NCI-H524 (cell line): ENCODE measurements at places on chromosomes 2 and 18.

DNA sequence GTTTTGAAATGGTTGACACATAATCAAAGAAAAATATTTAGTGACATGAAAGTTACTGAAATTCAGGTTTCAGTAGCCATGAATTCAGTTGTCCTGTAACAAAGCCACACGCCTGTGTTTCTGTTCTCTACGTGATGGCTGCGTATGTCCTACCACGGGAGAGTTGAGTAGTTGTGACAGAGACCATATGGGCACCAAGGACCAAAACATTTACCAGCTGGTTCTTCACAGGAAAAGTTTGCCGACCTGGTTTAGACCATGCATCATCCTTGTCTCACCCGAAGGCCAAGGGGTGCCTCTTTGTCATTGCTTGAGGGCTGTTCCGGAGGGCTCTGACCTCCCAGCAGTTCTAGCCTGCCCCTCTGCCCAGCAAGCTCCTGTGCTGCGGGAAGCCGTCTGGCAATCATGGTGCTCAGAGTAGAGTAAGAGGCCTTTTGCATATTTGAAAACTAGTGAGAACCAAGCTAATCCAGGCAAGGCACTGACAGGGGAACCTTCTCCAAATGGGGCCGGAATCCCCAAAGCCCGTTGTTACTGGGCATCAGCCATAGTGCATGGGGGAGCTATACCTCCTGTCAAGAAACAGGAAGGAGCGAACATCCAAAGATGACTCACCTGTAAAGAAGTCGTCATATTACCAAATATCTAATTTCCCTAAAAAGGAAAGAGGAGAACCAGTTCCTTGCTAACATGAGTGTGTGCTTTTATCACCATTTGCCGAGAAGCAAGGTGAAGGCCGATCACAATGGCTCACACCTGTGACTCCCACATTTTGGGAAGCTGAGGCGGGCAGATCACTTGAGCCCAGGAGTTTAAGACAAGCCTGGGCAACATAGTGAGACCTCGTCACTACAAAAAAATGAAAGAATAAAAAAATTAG, 92.6 kb upstream of the RAB12 start:
- DNase-seq, result no peak

DNA sequence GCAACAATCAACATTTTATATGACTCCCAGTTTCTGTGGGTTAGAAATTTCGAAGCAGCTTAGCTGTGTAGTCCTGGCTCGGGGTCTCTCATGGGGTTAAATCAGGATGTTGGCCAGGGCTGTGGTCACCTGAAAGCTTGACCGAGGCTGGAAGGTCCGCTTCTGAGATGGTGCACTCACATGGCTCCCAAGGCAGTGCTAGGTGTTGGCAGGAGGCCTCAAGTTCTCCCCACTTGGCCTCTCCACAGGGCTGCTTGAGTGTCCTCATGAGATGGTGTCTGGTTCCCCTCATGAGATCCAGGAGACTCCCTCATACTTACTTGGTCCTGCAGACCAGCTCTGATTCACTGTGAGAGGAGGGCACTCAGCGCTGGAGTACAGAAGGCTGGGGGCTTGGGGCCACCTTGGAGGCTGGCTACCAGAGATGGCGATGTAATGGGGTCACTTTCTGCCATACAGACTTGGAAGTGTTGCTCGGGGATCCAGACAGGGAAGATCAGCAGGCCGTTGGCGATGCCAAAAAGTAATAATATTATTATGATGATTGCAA, 98.8 kb downstream of the INHBB start:
- DNase-seq, result no peak

DNA sequence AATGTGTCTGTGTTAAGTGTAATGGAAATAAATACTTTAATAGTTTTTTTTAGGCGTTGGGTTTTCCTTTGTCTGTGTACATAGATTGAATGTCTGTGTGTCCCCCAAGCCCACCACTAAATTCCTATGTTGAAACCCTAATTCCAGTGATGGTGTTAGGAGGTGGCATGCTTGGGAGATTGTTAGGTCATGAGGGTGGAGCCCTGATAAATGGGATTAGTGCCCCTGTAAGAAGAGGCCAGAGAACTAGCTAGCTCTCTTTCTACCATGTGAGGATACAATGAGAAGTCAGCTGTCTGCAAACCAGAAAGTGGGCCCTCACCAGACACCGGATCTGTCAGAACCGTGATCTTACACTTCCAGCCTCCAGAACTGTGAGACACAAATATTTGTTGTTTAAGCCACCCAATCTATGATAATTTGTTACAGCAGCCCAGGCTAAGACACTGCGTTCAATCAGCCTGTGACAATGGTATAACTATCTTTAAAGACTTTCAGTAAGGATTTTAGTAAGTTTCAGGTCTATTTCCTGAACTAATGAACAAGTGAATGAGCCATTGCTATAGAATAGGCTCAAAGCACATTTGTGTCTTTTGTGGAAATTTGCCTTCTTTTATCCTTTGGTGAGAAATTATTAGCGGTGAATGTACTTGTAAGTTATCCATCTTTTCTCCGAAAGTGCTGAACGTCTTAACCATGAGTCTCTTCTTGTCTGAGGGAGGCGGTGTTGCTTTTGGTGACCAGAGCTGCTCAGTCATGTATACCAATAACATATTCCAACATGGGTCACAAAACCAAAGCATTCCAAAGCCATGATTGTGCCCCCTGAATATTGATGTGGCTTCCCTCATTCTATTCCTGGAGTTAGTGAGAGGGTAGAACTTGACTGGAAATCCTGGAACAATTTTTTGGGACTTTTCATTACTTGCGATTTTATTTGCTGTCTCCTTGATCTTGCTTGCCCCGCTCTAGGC, 29.6 kb upstream of the IL1R1 start:
- no peak for DNase-seq

DNA sequence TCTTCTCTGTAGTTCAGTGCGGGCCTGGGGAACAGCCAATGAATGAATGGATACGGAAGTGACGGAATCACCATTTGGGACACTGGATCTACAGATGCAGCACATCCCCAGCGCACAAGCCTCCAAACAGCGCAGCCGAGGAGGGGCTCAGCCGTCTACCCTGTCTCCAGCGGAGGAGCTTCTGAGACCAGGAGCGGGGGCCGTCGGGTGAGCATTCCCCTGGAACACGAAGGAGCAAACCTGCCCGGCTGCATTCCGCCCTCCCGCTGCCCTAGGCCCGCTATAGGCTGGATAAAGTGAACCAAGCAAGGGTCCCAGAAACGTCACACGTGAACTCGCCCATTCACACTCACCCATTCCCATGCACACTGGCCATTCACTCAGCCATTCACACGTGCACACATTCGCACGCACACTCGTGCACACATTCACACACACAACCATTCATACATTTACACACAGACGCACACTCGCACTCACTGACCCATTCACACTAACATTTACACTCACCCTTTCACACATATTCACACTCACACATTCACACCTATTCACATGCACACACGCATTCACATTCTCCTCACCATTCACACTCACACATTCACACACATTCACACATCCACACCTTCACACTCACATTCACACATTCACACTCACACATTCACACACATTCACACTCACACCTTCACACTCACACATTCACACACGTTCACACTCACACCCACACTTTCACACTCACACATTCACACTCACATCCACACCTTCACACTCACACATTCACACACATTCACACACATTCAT, 63.4 kb downstream of the BIN1 start:
- no peak for DNase-seq

DNA sequence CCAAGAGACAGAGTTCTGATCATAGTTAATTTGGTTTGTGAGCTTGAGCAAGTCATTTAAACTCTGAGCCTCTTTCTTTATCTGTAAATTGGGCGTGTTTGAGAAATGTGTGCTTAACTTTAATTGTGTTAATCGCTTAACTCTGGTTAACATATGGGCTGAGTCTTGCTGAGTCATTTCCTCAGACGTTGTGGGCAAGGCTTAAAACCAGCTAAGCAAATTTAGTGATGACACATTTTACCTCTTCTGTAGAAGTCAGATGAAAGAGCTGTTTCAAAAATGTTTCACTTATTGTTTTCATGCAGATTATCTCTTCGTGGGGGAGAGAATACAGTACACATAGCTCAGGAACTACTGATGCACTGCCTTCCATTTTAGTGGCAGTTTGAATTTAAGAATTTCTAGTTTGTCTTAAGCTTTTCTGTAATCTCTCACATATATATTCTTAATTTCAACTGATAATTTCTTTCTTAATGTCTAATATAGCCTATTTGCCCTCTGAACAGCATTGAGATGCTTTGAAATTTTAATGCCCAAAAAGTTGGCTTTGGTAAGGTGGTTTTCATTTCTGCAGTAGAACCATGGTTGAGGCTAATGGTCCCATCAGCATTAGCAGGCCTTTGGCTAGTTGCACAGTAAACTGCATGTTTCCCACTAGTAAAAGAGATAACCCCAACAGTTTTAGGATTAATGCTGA, 34.9 kb downstream of the RAB10 start:
- peak; percentile 18 for DNase-seq

DNA sequence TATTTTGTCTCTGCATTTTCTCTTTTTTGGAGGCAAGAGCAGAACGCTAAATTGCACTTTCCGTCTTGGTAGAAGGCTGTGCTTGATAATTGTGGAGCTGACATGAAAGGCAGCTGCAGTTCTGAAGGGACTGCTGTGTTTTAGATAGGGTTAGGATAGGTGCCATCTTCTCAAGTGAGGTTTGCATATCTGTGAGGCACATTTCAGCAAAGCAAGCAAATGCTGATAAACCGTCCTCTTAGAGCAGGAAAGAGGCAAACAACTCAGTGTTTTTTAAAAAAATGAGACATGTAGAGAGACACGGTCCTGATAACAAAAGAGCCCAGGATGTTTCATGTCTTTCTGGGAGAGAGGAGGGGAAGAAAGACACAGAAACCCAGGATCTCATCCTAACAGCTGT, 217.7 kb downstream of the SOCS6 start:
- DNase-seq, result no peak

GRCh38 chr2:161915121-161915520, 158.9 kb downstream of the DPP4 start:
- no peak for DNase-seq

GRCh38 chr2:235868224-235868623, 300.0 kb downstream of the GBX2 start:
- DNase-seq, result no peak

DNA sequence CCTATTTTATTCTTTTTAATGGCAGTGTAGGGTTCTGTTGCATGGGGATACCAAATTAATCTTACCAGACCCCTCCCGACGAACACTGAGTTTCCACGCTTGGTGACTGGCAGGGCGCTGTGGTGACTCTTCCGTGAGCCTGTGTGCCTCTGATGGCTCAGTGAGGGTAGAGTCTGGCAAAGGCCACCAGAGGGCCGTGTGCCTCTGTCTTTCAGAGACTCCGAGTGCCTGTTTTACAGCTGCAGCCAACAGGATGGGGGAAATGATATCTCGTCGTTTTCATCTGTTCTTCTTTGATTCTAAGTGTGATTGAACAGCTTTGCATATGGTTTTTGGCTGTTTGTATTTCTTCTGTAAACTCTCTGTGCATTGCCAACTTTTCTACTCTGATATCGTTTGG, 99.8 kb downstream of the ZNF236 start:
- peak; percentile 56 for DNase-seq

- DNase-seq, result no peak
Observed at GRCh38 chr2:197010200-197011020, 83.9 kb upstream of the PGAP1 start.

DNA sequence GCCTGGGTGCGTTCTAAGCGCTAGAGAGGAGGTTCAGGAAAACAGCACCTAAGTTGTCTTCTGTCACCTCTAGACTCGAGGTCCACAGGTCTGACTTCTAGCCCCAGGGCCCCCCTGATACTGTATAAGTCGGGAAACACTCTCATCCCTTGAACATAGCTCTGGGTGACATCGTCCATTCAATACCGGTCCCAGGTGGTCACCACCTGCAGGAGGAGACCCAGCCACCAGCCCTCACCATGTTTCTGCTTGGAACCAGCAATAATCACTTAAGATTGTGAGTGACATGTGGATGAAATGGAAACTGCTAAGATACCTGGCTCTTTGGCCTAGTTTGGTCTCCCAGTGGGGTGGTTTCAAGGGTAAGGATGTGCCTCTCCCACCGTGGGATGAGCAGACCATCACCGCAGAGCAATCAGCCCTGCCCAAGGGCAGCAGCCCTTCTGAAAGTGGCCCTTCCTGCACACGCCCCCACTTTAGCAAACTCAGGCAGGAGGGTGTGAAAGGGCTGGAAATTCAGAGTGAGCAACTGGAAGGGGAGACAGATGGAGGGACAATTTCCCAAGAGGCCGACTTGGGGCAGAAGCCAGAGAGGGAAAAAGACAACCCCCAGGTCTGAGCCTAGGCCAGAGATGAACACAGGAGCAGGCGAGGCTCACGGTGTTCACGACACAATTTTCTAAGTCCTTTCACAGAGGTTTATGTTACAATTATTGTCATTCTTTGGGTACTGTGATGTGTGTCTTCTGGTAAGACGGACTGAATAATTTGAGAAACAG, 95.2 kb downstream of the ZNF516 start:
- DNase-seq, result peak; percentile 41

DNA sequence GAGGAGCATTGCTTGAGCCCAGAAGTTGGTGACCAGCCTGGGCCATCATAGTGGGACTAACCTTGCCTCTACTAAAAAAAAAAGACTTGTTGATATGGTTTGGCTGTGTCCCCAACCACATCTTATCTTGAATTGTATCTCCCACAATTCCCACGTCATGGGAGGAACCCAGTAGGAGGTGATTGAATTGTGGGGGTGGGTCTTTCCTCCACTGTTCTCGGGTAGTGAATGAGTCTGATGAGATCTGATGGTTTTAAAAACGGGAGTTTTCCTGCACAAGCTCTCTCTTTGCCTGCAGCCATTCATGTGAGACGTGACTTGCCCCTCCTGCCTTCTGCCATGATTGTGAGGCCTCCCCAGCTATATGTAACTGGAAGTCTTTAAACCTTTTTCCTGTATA, 47.0 kb downstream of the PROC start:
- DNase-seq, result no peak

DNA sequence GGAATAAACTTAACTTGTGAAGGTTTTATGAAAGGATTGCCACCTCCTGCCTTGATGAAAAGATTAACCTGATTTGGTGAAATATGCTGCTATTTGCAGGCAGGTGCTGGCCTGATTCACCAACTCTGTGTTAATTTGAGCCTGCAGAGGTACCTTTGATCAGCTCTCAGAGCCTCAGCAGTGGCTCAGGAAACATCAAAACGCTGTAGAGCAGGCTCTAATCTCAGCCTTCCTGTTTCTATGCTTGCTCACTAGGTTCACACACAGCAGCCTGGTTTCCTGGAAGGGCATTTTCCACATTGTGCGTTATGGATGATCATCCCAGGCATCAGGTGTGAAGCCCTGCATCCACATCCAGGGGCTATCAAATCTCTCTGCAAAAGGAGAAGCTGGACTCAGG, 16.9 kb downstream of the TGIF1 start:
- no peak for DNase-seq

DNA sequence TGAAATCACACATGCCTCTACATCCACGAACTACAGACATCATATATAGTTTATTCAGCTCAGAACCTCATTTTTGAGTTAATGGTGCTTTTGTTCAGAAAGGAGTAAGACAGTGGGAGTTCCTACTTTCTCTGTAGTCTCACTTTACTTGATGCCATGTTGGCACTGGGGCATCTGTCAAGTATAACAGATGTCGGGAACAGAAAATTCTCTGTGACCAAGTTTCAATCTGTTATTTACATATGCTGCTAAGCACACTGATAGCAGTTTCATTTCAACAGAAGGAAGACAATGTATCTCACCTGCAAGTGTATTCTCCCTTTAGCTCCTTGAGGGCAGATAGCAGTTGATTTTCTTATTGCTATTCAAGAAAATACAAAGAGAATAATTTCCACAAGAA, 774.1 kb downstream of the METTL4 start:
- peak; percentile 84 for DNase-seq

GRCh38 chr2:34112161-34112560, 513.1 kb upstream of the FAM98A start:
- no peak for DNase-seq

- no peak for DNase-seq
Observed at GRCh38 chr2:226773291-226773690, 26.3 kb downstream of the IRS1 start.
